ENCODE measurements at places on chromosomes 3 and 15. TPM values are rescaled to one million over a fixed set of nuclear protein-coding genes. Genes with fewer than 3 reads are reported as not detected.
A peak's percentile ranks its signal among the peaks of the same experiment; 100 is the strongest.

Gene ESYT3
- polyA plus RNA-seq: 0.53 TPM

- peak; percentile 60 for DNase-seq
Measured at GRCh38 chr3:181847276-181847675, 135.6 kb downstream of the SOX2 start.

Gene RLBP1
- polyA plus RNA-seq: 1.1 TPM

Gene ANKRD34C
- 0.20 TPM for polyA plus RNA-seq

GRCh38 chr3:94156626-94157025 is 93.8 kb downstream of the NSUN3 start:
- DNase-seq: peak; percentile 29
